NCI-H774 (cell line): ENCODE measurements at places on chromosomes 2 and 18.

DNA sequence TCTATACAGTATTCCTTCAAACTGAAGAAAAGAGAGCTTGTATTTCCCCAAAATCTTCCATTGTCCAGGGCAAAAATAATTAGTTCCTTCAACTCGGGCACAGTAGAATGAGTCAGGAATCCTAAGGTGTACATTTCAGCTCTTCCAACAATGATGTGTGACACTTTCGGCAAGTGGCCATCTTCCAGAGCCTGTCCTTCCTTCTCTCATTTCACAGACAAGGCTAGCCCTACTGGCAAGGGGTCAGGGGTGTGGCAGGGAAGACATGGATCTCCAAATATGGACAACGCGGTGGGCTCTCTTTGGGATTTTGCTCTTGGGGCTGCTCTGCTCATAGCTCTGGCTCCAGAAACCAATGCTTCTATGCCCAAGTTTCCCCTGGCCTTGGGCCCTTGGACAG is 6.0 kb downstream of the B4GALT6 start:
- no peak for DNase-seq

GRCh38 chr2:73255907-73256617 is 22.0 kb downstream of the CCT7 start:
- no peak for DNase-seq

DNA sequence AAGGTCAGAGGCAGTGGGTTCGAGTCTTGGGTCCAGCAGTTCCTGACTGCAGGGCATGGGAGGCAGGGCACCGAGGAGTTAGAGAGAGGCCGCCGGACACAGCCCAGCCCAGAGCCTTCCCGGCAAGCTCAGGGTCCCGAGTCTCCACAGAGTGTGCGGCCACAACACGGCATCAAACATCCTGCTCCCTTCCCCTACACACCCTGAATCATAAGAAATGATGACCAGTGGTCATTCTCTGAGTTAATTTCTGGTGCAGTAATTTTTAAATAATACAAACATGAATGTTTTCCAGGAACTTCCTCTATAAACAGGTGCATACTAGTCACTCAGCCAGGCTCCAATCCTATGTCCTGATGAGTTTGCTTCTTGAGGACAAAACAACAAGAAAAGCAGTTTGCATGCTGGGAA is 118.0 kb downstream of the PXDN start:
- no peak for DNase-seq

DNA sequence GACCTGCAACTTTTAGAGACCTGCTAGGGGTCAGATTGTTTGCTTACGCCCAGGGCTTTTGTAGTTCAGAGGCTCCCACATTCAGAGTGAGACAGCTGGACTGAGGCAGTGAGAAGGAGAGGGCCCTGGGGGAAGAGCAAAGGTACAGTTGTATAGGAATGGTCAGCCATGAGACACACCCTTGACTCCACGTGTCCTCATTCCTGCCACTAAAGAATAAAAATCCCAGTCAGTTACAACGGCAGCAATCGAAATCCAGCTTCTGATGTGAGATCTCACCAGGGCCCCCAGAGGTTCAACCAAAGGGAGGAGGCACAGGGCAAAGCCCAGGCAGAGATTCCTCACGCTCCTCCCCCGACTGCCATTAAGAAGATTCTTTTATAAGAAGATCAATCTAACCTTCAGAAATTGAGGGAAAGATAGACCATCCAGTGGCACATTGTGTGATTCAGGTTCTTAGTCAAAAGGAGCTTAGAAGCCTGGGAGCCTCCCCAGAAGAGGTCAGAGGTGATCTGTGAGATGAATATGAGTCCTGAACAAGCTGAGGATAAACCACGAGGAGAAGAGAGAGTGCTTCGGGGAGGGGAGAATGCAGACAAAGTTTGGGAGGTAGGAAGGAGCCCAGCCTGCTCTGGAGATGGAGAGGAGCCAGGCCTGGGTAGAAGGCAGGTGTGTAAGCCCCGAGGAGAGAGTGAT is 317.0 kb downstream of the CYP26B1 start:
- DNase-seq: no peak

GRCh38 chr2:185108588-185108987 is 510.3 kb downstream of the ZNF804A start:
- no peak for DNase-seq

GRCh38 chr2:225293638-225294037 is 105.9 kb upstream of the NYAP2 start:
- DNase-seq: no peak

DNA sequence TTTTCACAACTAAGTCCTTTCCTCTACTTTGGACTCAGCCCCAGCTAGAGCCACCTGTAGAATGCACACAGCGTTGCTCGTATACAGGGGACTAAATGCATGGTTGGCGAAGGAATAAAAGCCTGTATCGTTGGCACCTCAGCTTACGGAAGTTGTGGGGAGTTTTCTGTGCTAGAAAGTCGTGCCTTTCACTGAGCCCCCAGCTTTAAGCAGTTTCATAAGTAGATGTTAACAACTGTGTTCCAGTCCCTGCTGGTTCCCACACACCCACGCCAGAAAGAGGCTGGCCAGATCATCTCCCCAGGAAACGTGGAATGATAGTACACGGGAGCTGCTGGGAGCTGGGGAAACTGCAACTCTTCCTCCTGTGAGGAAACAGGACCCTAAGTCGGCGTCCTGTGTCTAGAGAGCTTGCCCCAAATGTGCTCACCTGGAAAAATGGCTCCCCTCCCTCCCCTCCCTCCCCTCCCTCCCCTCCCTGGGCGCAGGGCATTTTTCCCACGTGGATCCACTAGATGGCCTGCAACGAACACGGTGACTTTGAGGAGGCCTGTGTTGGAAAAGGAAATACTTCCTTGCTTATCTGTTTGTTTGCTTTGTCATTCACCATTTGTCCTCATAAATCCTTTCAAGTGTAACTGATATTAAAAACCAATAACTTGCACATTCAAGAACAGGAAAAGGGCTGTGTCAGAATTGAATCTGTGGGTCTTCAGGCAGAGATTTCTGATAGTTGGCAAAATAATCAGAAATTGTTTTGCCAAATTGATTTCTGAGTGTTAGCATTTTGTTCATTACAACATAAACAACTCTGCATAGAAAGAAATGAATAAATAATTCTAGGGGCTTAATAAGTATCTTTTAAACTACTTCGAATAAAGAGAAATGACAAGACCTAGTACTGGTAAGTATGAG is 43.9 kb upstream of the RFX8 start:
- peak; percentile 20 for DNase-seq

- DNase-seq: no peak
Observed at GRCh38 chr2:8303322-8303832, 378.5 kb upstream of the ID2 start.

GRCh38 chr18:21389283-21389682 is 147.3 kb downstream of the GREB1L start:
- DNase-seq: no peak

- no peak for DNase-seq
Observed at GRCh38 chr18:22698711-22699110, 234.4 kb upstream of the RBBP8 start.

DNA sequence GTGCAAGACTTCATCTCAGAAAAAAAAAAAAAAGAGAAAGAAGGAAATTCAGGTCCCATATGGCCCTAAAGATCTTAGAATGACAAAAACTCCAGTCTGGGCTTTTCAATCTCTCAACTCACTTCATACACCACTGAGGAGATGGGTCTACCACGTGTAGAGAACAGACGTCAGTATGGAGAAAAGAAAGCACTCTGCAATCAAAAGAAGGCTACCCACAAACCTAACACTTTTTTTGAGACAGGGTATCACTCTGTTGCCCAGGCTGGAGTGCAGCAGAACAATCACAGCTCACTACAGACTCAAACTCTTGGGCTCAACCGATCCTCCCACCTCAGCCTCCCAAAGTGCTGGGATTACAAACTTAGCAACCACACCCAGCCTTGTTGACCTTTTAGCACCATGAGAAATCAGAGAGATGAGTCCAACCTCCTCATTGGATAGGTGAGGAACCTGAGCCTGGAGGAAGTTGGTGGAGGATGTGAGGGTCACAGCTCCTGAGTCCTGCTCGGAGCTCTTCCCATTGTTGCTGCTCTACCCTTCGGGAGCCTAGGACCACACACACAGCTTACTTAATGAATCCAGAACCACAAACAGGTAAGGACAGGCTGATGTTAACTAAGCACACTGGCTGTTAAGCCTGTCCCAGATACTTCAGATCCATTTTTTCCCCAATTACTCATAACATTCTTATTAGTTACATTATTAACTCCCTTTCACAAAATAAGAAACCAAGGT is 23.7 kb downstream of the TBC1D8 start:
- no peak for DNase-seq

- DNase-seq: peak; percentile 18
Observed at GRCh38 chr2:42569116-42569711, 782 bp downstream of the MTA3 start.

DNA sequence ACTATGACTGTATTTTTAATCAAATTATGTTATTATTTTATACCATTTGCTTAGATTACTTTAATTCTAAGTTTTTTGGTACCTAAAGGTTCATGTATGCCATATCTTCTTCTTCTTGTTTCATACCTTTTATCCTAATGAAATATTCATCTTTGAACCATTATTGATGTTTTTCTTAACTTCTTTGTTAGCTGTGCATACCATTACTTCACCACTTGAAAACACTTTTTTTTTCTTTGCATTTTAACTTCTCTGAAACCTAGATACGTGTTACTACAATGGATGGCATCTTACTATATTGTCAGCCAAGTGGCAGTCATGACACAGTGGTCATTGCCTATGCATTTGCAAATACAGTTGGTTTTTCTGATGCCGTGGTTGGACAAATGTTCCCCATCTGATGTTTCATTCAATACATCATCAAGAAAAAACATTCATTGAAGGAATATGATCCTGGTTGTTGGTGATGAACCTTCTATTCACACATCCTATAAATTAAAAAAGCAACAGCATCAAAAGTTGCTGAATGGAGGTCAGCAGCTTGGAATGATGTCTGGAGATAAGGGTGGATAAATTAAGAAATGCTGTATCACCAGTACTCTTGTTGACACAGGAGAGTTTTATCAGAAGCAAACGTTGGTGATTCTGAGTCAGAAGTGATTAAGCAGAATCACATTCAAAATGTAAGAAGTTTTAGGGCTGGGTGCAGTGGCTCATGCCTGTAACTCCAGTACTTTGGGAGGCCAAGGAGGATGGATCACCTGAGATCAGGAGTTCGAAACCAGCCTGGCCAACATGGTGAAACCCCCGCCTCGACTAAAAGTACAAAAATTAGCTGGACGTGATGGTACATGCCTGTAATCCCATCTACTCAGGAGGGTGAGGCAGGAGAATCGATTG is 7.4 kb downstream of the IL36A start:
- DNase-seq: no peak

GRCh38 chr2:240903191-240904060 is 2.7 kb upstream of the CROCC2 start:
- no peak for DNase-seq

- DNase-seq: no peak
Observed at GRCh38 chr2:64931246-64932115, 57.7 kb upstream of the SLC1A4 start.

GRCh38 chr18:36073676-36074075 is 6.3 kb upstream of the RPRD1A start:
- DNase-seq: no peak

DNA sequence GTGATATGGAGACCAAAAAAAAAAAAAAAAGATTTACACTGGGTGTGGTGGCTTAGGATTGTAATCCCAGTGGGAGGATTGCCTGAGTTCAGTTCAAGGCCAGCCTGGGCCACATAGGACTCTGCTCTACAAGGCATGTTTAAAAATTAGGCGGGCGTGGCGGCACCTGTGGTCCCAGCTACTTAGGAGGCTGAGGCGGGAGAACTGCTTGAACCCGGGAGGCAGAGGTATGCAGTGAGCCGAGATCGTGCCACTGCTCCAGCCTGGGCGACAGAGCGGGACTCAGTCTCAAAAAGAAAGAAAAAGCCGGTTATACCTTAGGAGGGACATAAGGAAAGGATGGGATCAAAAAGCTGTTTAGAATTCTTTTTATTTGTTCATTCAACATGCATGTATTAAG is 707 bp upstream of the SPDYA start:
- DNase-seq: no peak

DNA sequence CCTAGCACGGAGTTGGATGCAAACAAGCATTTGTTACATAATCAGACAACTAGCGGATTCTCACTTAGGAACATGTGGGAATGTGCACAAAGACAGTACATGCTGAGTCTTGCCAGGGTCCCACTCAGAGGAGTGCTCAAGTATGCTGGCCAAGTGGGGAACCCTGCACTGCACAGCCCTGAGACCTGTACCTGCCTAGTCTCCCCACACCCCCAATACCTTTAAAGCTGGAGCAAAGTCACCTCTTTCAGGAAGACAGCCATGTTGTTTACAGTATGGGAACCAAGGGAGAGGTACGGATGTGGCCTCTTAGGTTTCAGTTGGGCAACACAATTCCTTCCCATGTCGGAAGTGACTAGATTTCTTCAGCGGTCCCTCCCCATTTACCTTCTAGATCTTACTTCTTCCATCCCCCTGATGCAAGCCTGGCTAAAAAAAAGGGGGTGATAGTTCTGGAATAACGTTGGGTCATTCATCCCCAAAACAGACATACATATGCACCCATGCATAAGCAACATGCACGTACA is 10.7 kb downstream of the CXCR1 start:
- no peak for DNase-seq

DNA sequence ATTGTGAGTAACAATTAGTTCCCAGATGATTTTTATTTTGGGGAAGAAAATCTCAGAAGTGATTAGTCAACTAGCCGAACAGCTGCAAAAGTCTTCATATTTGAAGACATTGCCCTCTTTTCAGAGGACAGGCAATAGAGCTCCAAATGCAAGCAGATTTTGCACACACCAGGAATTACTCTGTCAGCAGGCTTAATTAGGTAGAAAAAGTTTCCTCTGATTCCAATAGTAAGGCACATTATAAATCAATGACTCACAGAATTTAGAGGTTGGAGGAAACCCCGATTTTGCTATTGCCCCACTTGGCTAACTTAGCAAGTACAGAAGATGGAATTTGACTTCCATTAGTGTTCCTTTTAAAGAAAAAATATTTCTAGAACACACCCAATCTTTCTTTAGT is 30.7 kb upstream of the SCN1A start:
- DNase-seq: no peak

- no peak for DNase-seq
Observed at GRCh38 chr2:18731666-18732065, 142.3 kb upstream of the NT5C1B start.

GRCh38 chr2:102737431-102737830 is 24.4 kb upstream of the TMEM182 start:
- no peak for DNase-seq

GRCh38 chr2:66888791-66889631 is 454.1 kb downstream of the MEIS1 start:
- DNase-seq: no peak

DNA sequence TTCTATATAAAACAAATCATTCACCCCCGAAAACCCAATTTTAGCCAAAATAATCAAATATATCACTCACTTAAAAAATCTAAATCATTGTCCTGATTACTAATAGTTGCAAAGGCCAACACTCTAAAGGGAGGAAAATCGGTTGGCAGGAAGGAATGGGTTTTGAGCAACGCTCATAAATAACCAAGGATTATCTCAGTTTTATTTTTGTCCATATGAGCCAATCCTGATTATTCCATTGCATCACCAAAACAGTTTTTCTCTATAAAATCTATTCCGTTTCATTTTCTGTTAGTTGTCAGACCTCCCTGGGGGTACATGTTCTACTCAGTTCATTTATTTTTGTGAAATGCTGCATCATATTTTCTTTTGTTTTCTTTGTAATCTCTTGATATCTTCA is 174.1 kb downstream of the LRATD1 start:
- DNase-seq: no peak
